ENCODE measurements at places on chromosomes 6 and 20. TPM values are rescaled to one million over a fixed set of nuclear protein-coding genes. Genes with fewer than 3 reads are reported as not detected.

DNA sequence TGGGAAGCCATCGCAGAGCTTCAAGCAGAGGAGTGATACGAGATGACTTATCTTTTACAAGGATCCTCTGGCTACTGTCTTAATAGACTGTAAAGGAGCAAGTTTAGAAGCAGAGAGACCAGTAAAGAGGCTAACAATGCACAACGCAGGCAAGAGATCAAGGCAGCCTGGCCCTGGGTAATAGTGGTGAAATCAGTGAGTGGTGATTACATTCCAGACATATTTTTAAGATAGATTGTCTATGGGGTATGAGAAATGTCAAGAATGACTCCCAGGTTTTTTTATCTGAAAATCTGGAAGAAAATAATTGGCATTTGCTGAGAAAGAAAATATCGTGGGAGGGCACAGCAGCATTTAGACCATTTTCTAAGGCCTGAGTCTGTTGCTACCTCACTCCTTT is 213.6 kb upstream of the HTR1E start:
- H3K36me3 ChIP-seq, result no peaks in the 10 kb centered on the region
- peaks cover 15% of the 10 kb centered on the region for H3K4me1 ChIP-seq
- no peak overlapping the region for H3K4me3 ChIP-seq
- no peak for DNase-seq
- no peak overlapping the region for H3K27ac ChIP-seq

GRCh38 chr20:42150230-42150629 is 532.1 kb upstream of the CHD6 start:
- H3K4me3 ChIP-seq, result no peak overlapping the region
- H3K4me1 ChIP-seq, result no peaks in the 10 kb centered on the region
- no peak for DNase-seq
- H3K27me3 ChIP-seq, result no peaks in the 10 kb centered on the region
- no peaks in the 10 kb centered on the region for H3K36me3 ChIP-seq
- H3K27ac ChIP-seq, result no peak overlapping the region

GRCh38 chr6:161038229-161039031 is 46.9 kb downstream of the MAP3K4 start:
- no peaks in the 10 kb centered on the region for H3K27me3 ChIP-seq
- no peak overlapping the region for H3K4me3 ChIP-seq
- H3K27ac ChIP-seq, result no peak overlapping the region
- peaks cover 14% of the 10 kb centered on the region for H3K4me1 ChIP-seq

- H3K27me3 ChIP-seq, result peaks cover 78% of the 10 kb centered on the region
- peak within 1 kb of the TSS; percentile 40 for H3K4me3 ChIP-seq
- no peak within 1 kb of the TSS for H3K27ac ChIP-seq
These were observed at the start of gene PRR18 for GRCh38 chr6:166308033-166308768. Gene PRR18 (minus strand): TSS chr6:166308392. CDS start chr6:166308142, 250 bp downstream.

DNA sequence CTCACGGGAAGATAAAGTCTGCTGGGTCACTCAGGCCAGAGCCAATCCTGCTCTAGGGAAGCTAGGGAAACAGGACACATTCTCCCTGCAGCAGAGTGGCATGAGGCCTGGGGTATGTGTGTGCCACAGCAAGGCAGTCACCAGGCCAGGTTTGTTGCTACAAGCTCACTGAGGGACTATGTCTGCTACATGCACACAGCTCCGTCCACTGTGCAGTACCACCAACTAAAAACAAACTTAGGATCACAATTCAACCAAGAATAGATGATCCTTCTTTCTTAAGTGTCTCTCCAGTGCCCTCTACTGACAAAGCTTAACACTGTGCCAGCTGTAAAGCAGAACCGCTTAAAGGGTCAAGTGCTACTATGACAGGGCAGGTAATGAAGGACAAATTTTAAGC is 192.5 kb downstream of the PTPRK start:
- no peak overlapping the region for H3K4me3 ChIP-seq
- no peaks in the 10 kb centered on the region for H3K27me3 ChIP-seq
- H3K36me3 ChIP-seq, result no peaks in the 10 kb centered on the region

GRCh38 chr20:37520419-37520955 is 563 bp upstream of the NNAT start:
- no peaks in the 10 kb centered on the region for H3K27me3 ChIP-seq
- H3K27ac ChIP-seq, result no peak overlapping the region
- no peaks in the 10 kb centered on the region for H3K36me3 ChIP-seq
- no peak overlapping the region for H3K4me3 ChIP-seq
- H3K4me1 ChIP-seq, result peaks cover 19% of the 10 kb centered on the region

DNA sequence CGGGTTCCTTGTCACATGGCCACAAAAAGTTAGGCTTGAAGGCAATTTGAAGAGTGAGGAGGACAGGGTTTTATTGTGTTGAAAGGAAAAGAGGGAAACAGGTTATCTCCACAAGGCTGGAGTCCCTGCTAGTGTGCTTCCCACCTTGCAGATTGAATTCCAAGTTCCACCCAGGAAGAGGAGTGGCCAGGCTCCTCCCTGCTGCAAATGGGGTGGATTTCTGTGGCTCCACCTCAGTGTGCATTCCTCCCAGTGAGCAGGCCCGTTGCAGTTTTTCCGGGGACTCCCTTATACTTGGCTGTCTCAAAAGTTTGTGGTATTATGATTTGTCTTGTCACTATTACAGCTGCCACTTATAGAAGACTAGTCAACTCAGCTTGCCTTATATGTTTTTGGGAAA is 281.8 kb upstream of the PLCB4 start:
- H3K27ac ChIP-seq, result no peak overlapping the region
- no peaks in the 10 kb centered on the region for H3K36me3 ChIP-seq
- H3K4me1 ChIP-seq, result peaks cover 19% of the 10 kb centered on the region
- DNase-seq, result no peak

- H3K27me3 ChIP-seq, result peaks cover 29% of the 10 kb centered on the region
- H3K27ac ChIP-seq, result no peak overlapping the region
- H3K36me3 ChIP-seq, result no peaks in the 10 kb centered on the region
- no peaks in the 10 kb centered on the region for H3K4me1 ChIP-seq
These were observed 44.5 kb upstream of the GJE1 start for GRCh38 chr6:142087950-142088857.

GRCh38 chr20:43942667-43943285 is 28.1 kb downstream of the TOX2 start:
- H3K36me3 ChIP-seq, result no peaks in the 10 kb centered on the region
- H3K4me3 ChIP-seq, result no peak overlapping the region
- H3K4me1 ChIP-seq, result no peaks in the 10 kb centered on the region

GRCh38 chr6:133888929-133889556 is at the start of gene TCF21:
Gene TCF21 (plus strand): TSS chr6:133889113. CDS start chr6:133889398, 285 bp downstream.
- no peak within 1 kb of the TSS for H3K27ac ChIP-seq

The PPP1R16B gene
- 0.10 TPM for polyA plus RNA-seq

The VSX1 gene
- not detected for polyA plus RNA-seq
